Activated CD8-positive, alpha-beta memory T cell treated with anti-CD3 and anti-CD28 coated beads for 24 hours (primary cell): ENCODE measurements at places on chromosomes 5 and 9.

GRCh38 chr5:16350816-16351215 is 114.8 kb downstream of the ZNF622 start:
- DNase-seq, result no peak

GRCh38 chr5:159786901-159787691 is 129.2 kb upstream of the ADRA1B start:
- no peak for DNase-seq

GRCh38 chr5:135178476-135179155 is 144.6 kb upstream of the PITX1 start:
- DNase-seq, result no peak

- no peak for DNase-seq
Measured at GRCh38 chr9:127102176-127102575, 20.3 kb downstream of the ANGPTL2 start.

DNA sequence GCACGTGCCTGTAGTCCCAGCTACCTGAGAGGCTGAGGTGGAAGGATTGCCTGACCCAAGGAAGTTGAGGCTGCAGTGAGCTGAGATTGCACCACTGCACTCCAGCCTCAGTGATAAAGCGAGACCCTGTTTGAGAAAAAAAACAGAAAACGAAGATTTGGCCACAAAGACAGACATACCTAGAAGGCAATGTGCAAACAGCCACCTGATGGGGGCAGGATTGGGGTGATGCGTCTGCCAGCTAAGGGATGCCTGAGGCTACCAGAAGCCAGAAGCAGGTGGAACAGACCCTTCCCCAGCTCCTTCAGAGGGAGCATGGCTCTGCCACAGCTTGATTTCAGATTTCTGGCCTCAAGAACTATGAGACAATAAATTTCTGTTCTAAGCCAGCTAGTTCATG is 2.9 kb downstream of the HIGD2A start:
- DNase-seq, result no peak

DNA sequence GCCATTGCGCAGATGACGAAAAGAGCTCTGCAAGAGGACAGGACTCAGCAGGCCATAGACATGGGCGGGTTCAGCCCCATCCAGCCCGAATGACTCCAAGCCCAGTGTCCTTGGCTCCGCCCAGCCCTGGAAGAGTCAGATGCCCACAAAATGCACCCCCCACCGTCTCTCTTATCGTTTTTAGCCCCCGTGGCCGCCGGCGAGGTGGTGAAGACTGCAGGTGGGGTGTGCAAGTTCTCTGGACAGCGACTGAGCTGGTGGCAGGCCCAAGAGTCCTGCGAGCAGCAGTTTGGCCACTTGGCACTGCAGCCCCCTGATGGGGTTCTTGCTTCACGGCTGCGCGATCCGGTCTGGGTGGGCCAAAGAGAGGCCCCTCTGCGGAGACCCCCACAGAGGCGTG is 2.1 kb downstream of the ADGRD2 start:
- DNase-seq, result no peak

DNA sequence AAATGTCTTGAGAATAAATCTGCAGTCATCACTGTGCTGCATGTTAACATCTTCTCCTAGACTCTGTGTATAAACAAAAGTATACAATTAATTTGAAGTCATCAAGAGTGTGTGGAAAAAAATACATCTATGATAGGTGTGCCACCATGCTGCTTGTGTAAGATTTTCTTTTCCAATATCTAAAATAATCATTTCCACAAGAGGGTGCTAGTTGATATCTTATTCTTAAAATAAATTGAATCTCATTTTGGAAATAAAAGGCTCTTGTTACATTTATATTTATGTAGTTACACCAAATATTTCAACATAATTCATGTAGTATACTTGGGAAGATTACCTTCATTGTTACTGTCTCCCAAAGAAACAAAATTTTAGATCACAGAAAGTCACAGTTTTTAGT is 14.1 kb upstream of the MOCS2 start:
- DNase-seq, result no peak

DNA sequence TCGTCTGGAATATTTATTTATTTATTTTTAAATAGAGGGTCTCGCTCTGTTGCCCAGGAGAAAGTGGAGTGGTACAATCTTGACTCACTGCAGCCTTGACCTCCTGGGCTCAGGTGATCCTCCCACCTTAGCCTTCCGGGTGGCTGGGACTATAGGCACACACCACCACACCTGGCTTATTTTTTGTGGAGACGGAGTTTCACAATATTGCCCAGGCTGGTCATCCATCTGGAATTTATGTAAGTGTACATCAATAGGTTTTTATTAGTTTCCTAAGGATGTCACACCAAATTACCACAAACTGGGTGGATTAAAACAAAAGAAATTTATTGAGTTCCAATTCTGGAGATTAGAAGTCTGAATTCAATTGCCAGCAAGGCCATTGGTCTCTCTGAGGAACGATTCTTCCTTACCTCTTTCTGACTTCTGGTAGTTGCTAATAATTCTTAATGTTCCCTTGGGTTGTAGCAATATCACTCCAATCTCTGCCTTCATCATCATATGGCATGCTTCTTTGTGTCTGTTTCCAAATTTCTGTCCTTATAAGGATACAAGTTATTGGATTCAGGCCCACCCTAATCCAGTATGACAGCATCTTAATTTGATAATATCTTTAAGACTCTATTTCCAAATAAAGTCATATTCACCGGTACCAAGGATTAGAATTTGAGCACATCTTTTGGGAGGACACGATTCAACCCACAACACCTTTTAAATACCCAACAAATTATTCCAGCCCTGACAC is 16.3 kb upstream of the RAD23B start:
- DNase-seq, result no peak

DNA sequence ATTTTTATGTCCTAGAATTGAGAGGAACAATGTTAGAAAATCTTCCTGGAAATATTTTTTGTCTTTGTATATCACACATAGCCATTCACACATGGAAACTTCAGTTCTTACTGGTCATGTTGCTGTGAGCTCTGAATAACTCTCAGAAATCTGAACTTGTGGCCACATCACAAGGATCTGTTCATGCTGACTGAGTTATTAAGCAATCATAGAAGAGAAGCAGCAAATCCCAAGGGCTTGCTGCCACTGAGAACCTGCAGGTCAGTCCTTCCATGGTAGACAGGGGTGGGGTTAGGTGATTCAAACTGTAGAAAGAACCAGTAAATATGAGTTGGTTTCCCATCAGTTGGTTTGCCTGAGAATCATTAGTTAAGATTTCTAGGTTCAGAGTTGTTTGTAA is 27.6 kb downstream of the SGCD start:
- DNase-seq, result no peak

GRCh38 chr5:68547622-68548021 is 332.1 kb downstream of the PIK3R1 start:
- no peak for DNase-seq

DNA sequence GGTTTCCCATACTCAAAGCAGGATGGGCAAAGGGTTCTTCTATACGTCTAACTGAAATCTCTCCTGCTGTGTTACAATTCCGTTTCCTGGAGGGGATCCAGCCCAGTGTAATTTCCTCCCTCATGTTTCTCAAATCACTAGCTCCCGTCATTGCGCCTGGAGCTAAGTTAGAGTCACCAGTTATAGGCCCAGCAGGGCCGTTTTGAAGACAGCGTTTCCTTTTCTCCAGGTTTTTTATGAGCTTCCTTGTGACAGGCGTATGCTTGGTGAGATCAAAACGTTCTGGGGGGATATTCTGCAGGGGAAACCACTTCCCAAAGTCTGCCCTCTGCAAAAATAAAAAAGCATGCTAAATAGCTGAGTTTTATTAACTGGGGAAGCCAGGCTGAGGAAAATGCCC is 53.0 kb upstream of the WWC1 start:
- DNase-seq, result no peak

DNA sequence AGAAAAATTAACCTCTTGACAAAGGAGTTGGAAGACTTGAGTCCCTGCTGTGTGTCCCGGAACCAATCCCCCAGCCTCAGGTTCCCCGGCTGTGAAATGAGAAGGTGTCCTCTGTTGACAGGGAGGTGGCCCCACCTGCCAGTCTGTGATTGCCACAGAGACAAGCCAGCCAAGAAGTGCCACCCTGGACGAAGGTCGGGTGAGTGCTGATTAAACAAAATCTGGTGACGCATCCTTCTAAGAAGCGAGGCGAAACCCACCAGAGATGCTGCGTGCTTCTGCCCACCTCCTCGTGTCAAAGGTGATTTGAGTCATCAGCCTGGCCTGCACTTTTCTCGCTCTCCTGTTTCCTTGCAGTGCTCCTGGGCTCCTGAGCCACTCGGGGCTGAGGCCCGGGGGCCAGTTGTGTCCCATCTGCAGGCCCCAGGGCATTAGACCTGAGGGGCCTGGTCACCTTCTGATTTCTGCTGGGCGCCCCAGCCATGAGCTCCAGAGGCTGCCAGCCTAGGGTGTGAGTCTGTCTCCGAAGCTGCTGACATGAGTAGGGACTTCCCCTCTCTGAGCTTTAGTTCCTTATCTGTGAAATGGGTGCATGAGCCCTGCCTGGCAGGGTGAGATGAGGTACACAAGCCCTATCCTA is 28.7 kb downstream of the NEK6 start:
- DNase-seq, result peak; percentile 88

DNA sequence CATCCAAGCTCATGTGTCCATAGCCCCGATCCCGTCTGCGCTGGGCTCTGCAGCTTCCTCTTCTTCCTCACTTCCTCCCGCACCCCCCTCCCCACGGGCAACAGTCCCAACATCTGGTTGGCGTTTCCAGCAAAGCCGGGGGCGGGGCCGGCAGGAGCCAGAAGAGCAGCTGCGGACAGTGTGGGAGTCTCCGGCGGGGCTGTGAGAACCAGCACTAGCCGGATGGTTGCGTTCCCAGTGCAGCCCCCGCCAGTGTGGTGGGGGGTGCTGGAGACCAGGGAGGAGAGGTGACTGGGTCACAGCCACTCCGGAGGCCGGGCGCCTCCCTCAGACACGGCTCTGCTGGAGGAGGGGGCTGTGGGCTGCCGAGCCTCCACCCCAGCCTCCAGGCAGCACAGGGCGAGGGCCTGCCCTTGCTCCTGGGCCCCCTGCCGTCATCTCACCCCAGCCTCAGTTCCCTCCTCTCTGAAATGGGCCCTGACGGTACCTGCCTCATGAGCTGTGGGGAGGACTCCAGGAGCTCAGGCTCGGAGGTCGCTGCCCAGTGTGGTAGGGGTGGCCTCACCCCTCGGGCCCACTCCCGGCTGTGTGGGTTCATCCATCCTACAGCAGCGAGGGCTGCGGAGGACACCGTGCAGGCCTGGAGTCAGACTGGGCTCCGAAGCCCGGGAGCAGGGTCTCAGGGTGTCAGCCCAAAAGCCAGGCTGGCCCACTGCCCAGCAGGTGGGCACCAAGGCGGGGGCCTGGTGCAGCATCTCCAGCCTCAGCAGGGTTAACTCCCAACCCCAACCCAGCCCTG is 41.5 kb upstream of the NOTCH1 start:
- DNase-seq, result no peak

DNA sequence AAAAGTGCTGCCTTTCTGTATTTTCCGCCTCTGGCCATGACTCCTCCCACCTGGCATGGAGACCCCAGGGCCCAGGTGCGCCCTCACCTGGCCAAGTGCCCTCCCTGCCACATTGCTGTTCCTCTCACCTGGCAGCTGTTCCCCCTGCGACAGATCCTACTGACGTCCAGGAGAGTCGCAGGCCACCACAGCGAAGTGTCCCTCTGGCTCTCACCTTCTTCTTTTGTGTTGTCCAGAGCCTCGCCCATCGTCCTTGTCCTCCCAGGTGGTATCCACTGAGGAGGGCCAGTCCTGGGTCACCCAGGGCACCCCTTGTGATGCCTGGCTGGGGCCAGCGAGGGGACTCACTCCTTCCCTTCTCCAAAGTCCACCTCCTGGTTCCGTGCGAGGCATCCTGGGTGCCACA is 2.6 kb downstream of the NKD2 start:
- peak; percentile 74 for DNase-seq

DNA sequence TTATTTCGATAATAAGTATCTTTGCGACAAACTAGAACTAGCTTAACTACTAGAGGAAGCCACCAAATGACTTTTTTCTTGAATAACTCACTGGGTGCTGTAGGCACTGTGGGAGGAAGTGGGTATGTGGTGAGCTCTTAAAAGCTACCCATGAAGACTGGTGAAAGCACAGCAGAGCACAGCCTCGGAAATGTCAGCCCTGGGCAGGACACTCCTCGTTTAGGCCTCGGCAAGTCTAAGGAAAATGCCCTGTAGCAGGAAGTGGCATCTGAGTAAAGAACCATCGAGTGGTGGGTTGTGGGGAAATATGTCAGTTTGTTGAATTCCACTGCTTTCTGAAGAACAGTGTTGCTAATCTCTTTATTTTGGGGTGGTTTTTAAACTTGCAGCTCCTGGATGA is 44.0 kb upstream of the NCS1 start:
- peak; percentile 80 for DNase-seq

- DNase-seq, result peak; percentile 80
Measured at GRCh38 chr9:110048403-110048975, 159.5 kb downstream of the C9orf152 start.

- no peak for DNase-seq
Measured at GRCh38 chr5:140391312-140391711, 10.3 kb upstream of the ANKHD1 start.

DNA sequence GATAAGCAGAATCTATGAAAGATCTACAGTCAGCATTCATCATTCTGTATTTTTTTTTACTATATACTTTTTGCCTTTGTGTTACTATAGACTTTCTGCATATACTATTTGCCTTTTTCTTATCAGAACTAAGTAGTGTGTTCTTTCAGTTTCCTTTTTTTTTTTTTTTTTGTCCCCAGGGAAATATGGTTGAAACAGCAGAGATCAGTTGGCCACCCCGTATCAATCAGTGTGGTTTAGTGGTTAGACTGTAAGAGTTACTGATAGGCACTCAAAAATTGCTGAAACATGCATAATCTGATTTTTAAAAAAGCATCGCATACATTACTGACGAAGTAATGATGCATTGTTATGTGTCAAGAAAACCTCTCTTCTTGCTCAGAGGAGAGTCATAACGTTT is 990.8 kb upstream of the EDIL3 start:
- no peak for DNase-seq

- no peak for DNase-seq
Measured at GRCh38 chr9:38689678-38690077, 30.3 kb downstream of the FAM240B start.
